ENCODE measurements at places on chromosomes 4 and X.

DNA sequence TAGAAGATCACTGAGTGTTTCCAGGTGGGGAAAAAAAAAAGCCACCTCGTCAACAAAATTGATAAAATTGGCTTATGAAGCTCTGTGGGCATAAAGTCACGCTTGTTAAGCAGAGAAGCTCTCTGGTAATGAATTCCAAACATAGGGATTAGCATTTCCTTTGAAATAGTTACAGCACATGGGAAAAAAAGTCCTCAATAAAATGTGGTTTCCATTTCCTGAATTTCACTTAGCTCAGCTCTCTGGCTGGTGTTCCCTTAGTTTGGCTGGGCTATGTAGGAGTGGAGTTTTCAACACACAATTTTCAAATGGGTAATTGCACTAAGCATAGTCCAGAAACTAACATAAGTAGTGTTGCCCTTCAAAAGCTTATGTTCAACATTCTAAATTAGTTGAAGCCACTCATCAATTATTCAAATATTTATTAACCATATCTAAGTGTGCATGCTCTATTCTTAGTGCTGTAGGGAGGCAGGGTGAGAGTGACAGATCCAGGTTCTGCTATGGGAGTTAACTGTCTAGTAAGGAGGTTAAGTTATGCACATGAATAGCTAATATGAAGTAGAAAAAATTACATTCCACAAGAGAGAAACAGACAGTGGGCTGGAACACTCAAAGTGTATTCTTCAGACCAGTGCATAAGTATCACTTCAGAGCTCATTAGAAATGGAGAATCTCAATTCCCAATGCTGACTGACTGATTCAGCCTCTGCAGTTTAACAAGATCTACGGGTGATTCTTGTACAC, 445.7 kb downstream of the SMARCA1 start:
- no peaks in the 10 kb centered on the region for H3K27me3 ChIP-seq
- no peaks in the 10 kb centered on the region for H3K36me3 ChIP-seq
- no peak overlapping the region for H3K27ac ChIP-seq
- no peak for DNase-seq
- H3K4me1 ChIP-seq = no peaks in the 10 kb centered on the region
- no peak overlapping the region for H3K4me3 ChIP-seq

GRCh38 chrX:31036895-31037294, 34.9 kb downstream of the FTHL17 start:
- peak; percentile 63 for DNase-seq
- no peaks in the 10 kb centered on the region for H3K4me1 ChIP-seq
- no peaks in the 10 kb centered on the region for H3K36me3 ChIP-seq

GRCh38 chrX:107704587-107704986, 71.0 kb downstream of the TSC22D3 start:
- no peaks in the 10 kb centered on the region for H3K36me3 ChIP-seq
- H3K4me3 ChIP-seq = no peak overlapping the region
- no peaks in the 10 kb centered on the region for H3K27me3 ChIP-seq
- H3K4me1 ChIP-seq = peaks cover 9% of the 10 kb centered on the region

DNA sequence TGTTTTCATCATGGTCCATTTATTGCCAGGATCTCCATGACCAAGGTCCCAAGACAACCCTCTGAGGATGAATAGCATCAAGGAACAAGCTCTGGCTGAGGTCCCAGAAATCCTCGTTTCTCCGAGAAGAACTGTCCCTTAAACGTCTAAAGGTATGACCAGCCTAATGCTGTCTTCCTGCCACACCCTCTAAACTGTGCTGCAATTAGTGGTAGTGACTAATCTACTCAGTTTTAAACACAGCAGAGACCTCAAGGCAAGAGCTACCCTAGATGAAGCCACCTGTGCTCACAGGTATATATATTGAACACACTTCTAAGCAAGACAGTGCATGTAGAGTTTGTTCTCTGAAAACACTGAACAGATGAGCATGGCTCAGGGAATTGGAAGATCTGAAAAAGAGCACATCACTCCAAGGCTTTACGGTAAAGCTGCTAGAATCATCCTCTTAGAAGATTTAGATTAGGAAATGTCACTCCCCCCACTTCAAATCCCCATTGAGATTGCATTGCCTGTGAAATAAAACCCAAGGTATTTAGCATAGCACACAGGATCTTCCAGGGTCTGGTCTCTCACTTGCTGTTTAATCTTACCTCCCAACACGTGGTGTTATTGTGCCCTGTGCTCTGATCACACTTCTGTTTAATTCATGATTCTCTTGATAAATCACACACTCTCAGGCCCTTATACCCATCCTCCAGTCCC, 173.9 kb upstream of the VCX3A start:
- DNase-seq = no peak
- no peak overlapping the region for H3K4me3 ChIP-seq
- H3K27me3 ChIP-seq = no peaks in the 10 kb centered on the region
- H3K27ac ChIP-seq = no peak overlapping the region

- H3K27me3 ChIP-seq = peaks cover 55% of the 10 kb centered on the region
- no peak overlapping the region for H3K27ac ChIP-seq
- no peak for DNase-seq
- H3K36me3 ChIP-seq = no peaks in the 10 kb centered on the region
- no peak overlapping the region for H3K4me3 ChIP-seq
Measured at GRCh38 chr4:24405341-24405740, 179.0 kb downstream of the DHX15 start.

- no peak for DNase-seq
- H3K4me1 ChIP-seq = no peaks in the 10 kb centered on the region
- no peaks in the 10 kb centered on the region for H3K27me3 ChIP-seq
- H3K27ac ChIP-seq = no peak overlapping the region
Measured at GRCh38 chr4:137543198-137543597, 10.9 kb upstream of the PCDH18 start.

- H3K27me3 ChIP-seq = no peaks in the 10 kb centered on the region
- H3K4me1 ChIP-seq = 0 out of 2 replicates have a peak, but pooled peaks cover 4% of the 10 kb centered on the region
- peak; percentile 33 for DNase-seq
- no peaks in the 10 kb centered on the region for H3K36me3 ChIP-seq
- H3K4me3 ChIP-seq = 0 out of 2 replicates have a peak overlapping the region, but pooled peaks have one; percentile 29
Measured at GRCh38 chrX:118025226-118025625, 91.4 kb downstream of the KLHL13 start.

Data from PC-3 (cell line).